Liver (tissue), 10 donors: ENCODE measurements at places on chromosomes 7 and 10.

GRCh38 chr7:149302222-149302621 is 40.2 kb downstream of the ZNF783 start:
- no peak for DNase-seq

DNA sequence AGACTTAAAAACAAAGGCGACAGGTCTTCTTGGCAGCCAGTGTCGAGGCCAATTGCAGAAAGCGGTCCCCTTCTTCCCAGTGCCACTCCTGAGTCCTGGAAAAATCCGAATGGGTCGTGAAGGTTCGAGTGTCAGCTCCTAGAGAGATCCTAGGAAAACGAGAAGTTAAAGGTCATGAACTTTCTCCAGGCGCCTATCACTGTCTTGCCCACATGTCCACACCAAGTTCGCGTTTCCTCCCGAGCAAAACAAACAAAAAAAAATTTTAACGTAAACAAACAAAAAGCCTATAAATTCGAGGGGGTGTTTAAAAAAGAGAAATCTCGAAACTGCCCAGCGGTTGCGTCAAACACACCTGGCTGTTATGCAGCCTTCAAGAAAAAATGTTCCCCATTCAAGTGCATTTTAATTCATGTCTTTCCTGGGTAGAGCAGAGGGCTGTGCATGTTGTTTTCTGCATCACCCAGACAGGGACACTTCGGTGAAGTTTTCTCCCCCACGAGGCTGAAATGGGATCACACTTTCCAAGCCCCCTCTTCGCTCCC is 1.5 kb downstream of the ARHGAP21 start:
- DNase-seq: no peak

DNA sequence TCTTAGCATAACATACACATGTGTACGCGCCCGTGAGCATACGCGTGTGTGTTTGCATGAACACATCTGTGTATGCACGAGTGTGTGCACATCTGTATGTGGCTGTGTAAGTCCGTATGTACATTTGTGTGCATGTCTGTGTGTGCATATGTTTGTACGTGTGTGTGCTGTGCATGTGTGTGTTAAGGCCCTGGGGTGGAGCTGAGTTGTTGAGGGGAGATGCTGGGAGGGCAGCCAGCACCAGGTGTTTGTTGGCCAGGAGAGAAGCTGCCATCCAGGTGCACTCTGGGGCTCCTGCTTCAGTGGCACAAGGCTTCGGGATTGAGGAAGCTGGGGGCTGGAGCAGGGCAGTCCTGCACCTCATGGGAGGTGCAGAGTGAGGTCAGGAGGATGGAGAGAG is 85.0 kb downstream of the BMS1 start:
- DNase-seq: peak; percentile 13

GRCh38 chr10:51422311-51423120 is 276.9 kb downstream of the CSTF2T start:
- peak; percentile 42 for DNase-seq

DNA sequence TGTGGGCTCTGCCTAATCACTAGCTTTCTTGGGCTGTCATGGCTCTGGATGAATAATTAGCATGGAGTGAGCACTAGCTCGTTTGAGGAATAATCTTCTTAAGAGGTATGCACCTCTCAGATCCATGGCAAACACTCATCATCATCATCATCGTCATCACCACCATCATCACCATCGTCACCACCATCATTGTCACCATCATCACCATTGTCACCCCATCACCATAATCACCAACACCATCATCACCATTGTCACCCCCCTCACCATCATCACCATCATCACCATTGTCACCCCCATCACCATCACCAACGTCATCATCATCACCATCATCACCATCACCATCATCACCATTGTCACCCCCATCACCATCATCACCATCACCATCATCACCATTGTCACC is 60.8 kb upstream of the NMT2 start:
- DNase-seq: no peak

DNA sequence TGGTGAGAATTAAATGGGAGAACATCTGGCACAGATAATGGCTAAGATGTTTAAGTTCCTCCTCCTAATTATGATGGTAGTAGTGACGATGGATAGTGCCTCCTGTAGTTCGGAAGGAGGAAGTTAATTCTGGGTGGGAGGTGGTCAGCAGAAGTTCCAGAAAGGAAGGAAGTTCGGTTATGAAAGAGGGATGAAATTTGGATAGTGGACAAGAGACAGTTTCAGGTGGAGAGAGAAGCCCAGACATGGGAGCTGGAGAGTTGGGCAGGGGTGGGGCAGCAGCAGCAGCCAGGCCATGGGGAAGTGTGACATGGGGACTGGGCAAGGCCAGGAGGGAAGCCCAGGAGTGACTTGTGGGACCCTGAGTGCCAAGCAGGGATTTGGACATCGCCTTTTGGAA is 99.5 kb downstream of the CCNY start:
- DNase-seq: no peak

- DNase-seq: no peak
These were observed 449 bp downstream of the NUDT5 start for GRCh38 chr10:12195281-12195602.

- DNase-seq: no peak
These were observed 20.0 kb upstream of the MKLN1 start for GRCh38 chr7:131307627-131308026.

DNA sequence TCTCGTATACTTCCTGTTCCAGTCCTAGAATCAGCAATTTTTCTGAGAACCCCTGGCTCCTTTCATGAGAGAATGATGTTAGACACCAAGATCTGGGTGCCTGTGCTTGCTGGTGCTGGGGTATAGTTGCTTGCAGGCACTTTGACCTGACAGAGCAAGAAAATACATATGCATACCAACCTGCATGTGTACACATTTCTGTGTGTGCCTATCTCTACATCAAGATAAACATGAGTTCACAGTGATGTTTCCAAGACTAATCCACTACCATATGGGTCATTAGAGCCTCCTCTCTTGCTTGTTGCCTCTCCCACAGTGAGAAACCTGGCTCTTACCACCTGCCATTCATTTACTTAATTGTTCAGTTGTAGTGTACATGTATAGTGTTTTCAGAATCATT is 229.1 kb upstream of the IGFBP3 start:
- DNase-seq: no peak

DNA sequence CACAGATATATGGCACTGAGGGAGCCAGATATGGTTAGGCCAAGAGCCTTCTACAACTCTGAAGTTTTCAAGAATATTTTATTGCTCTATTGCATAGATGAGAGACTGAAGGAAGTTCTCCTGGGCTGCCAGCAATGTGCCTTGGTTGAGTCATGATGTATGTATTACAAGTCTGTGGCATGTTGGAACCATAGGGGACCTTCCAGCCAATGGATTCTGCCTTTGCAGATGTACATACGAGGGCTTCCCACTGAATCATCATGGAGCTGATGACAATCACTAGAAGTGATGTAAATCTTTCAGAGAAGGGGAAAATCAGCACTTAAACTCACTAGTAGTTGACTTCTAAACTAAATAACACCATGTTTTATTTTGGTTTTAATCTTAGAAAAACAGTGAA is 419.5 kb downstream of the PHTF2 start:
- no peak for DNase-seq

DNA sequence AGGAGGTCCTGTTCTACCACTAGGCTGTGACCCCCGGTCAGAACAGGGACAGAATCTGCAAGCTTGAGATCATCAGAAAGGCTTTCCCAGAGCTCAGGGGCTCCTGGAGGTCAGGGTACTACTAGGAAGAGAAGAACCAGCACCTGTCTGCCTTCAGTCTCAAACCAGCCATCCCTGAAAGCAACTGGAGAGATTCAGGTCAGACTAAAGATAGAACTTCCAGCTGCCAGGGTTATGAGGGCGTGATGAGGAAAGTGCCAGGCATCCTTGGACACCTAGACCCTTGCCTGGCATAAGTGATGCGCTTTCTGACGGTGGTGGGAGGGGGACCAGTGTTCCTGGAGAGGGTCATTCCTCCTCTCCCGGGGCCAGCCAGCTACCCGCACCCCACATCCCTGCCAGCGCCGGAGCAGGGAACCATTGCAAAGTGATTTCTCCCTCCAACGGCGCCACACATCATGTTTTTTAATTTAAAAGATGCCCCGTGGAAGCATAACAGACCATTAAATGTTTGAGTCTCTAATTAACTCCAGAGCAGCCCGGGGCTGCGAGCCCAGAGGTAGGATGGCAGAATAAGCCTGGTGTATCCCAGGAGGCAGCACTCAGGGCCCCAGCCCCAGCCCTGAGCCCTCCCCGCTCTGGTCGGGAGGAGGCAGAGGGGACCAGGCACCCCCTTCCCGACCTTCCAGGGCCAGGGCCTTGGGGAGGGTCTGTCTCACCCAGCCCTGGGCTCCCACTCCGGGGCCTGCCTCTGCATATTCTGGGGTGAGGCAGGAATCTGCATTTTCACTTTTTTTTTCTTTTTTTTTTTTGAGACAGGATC is 64.0 kb downstream of the ELFN1 start:
- DNase-seq: no peak

GRCh38 chr10:60942788-60943315 is 1.1 kb downstream of the RHOBTB1 start:
- no peak for DNase-seq

DNA sequence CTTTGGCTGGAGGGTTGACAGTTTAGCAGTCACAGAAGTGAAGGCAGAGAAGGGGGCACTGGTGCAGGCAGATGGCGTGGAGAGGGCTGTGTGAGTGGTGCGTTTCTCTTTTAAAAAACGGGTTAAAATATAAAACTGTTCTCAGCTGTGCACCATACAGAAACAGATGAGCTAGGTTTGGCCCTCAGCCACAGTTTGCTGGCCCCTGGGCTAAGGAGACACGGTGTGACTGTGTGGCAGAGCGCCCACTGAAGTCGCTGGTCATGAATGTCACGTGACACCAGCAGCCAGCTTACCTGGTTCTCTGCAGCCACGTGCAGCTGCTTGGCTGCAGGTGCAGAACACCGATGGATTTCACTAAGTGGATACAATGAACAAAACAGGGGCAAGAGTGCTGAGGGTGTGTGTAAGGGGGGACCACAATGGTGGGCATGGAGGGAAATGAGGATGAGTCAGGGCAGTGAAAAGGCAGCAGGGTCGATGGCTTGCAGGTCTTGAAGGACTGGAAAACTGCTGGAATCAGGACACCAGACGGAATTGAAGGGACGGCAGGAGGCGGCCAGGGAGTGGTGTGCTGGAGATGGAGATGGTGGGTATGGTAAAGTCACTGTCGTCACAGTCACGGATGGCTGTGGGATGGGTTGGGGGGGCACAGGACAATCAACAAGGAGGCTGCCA is 7.4 kb downstream of the ZNF746 start:
- no peak for DNase-seq

- DNase-seq: no peak
These were observed 1189.6 kb upstream of the C7orf33 start for GRCh38 chr7:147400925-147401324.

GRCh38 chr10:126407831-126408230 is 19.6 kb upstream of the ADAM12 start:
- no peak for DNase-seq

- DNase-seq: no peak
These were observed 26.8 kb downstream of the WNT2 start for GRCh38 chr7:117296066-117296465.

DNA sequence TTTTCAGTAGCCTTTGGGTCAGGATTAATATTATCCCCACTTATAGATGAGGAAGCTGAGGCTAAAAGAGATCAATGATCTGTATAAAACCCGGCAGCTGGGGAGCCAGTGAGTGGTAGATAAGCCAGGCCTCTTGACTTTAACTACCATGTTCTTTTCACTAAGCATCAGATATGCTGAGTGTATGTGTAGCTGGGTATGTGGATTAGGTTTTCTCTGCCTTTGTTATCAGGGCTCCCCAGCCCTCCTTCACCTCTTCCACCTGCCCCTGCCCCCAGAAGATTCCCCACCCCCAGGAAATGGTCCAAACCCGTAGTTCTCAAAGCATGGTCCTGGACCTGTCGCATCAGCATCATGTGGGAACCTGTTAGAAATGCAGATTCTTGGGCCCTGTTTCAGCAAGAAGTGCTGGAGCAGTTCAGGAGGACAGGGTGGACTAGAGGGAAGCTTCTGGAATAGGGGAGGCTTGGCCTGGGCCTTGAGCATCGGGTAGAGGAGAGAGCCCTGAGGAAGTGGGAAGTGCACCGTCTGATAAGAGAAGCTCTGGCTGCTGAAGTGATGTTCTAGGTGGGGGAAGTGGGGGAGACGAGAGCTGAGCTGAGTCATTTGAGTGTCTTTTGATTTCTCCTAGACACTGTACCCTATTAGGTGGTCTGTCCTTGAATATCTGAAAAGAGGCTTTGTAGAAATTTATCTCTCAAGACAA is 101.3 kb downstream of the HIF1AN start:
- no peak for DNase-seq

DNA sequence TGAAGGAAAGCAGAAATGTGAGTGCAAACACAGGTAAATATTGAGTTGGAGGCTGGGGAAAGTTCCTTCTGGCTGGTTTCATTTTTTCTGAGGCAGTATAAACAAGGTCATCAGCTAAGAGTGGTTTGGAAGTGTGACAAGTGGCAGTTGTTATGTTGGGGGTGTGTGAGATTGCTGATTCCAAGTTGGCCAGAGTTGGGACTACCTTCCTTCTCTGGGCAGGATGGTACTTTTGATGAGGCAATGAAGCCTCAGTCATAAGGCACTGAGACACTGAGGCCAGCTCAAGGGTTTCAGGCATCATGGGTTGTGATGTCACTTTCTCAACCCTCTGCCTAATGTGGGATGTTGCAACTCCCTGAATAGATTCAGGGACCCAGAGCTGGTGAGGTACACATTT is 8.2 kb upstream of the PTTG1IP2 start:
- no peak for DNase-seq

DNA sequence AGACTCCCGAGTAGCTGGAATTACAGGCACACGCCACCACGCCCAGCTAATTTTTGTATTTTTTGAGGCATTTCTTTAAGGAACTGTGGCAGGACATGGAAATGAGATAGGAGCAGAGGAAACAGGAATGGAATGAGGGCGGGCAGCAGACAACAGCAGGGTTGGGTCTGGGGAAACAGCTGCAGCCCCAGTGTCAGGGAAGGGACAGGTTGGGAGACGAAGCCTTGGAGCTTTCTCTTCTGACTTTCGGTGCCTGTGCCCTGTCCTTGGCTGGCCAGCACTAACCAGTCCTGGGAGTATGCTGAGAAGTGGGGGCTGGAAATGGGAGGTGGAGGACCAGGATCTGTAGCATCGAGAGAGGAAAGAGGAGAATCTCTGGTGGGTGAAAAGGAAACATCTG is 47.4 kb downstream of the ATOH7 start:
- no peak for DNase-seq
